ENCODE measurements at places on chromosomes 1 and 21.

DNA sequence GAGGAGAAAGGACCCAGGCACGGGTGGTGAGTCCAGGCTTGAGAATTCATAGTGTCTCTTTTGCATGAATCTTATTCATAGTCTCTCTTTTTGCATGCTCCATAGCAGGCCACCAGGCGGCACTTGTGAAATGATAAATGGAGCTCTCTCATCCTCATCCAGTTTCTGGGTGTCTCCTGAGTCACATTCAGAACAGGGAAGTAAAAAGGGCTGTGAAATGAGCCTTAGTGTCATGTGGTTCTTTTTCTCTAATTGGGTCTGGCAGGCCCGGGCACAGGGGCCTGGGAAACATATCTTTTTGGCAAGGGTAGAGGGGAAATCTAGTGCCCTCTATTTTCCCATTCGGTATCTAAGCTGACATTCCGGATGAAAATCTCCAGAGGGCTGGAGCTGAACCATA, 19.1 kb upstream of the NCF2 start:
- DNase-seq = peak; percentile 58

GRCh38 chr1:86695400-86695799, 9.0 kb upstream of the SH3GLB1 start:
- DNase-seq = no peak

DNA sequence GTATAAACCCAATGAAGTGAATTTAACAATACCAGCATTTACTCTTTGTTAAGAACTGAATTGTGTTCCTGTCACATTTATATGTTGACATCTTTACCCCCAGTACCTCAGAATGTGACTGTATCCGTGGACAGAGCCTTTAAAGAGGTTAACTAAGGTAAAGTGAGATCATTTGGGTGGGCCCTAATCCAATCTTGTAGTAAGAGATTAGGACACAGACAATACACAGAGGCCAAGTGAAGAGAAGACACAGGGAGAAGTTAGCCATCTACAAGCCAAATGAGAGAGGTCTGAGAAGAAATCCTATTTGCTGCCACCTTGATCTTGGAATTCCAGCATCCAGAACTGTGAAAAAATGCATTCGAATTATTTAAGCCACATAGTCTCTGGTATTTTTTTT, 22.9 kb upstream of the WARS2 start:
- DNase-seq = no peak

GRCh38 chr21:44815225-44815624, 2.6 kb downstream of the SUMO3 start:
- no peak for DNase-seq

DNA sequence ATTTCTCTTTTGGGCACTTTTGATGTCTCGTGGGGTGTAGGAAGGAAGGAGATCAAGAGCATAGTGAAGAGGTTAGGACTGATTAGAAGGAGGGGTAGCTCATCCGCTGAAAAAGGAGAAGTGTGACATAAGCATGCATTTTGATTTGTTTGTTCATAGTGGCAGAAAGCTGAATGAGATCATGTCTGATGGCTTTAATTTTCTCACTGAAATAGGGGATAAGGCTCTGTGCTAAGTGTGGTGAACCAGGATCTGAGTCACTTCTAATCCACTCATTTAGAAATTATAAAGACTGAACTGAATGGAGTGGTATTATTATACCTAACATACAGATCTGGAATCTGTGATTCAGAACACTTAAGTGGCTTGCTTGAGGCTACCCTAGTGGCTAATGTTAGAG, 344.5 kb downstream of the PDE4B start:
- no peak for DNase-seq

DNA sequence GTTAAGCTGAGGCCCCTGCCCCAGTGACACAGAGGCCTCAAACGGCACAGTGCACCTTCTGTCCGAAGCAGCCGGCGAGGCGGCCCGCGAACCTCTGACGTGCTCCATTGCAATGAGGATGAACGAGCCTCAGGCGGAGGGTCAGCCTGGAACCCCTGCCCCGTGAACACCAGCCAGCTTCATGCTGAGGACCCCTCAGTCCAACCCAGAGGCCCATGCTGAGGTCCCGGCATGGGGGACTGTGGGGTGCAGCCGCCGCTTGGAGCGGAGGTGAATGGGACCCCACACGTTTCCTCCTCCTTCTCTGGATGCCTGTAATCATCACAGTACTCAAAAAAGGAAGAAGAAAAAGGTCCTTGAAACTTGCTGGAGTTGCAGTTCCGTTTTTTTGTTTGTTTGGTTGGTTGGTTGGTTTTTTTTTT, 62.1 kb downstream of the PRKCZ start:
- no peak for DNase-seq

Measured in left ventricle myocardium inferior (tissue), 1 donor.